ENCODE measurements at places on chromosomes 7 and 10.

GRCh38 chr10:34024282-34024681 lies 689.8 kb upstream of the NRP1 start:
- DNase-seq: no peak

GRCh38 chr7:47454974-47455871 lies 126.7 kb downstream of the TNS3 start:
- no peak for DNase-seq

- no peak for DNase-seq
These were observed 251.2 kb upstream of the MDFIC start for GRCh38 chr7:114670676-114671075.

DNA sequence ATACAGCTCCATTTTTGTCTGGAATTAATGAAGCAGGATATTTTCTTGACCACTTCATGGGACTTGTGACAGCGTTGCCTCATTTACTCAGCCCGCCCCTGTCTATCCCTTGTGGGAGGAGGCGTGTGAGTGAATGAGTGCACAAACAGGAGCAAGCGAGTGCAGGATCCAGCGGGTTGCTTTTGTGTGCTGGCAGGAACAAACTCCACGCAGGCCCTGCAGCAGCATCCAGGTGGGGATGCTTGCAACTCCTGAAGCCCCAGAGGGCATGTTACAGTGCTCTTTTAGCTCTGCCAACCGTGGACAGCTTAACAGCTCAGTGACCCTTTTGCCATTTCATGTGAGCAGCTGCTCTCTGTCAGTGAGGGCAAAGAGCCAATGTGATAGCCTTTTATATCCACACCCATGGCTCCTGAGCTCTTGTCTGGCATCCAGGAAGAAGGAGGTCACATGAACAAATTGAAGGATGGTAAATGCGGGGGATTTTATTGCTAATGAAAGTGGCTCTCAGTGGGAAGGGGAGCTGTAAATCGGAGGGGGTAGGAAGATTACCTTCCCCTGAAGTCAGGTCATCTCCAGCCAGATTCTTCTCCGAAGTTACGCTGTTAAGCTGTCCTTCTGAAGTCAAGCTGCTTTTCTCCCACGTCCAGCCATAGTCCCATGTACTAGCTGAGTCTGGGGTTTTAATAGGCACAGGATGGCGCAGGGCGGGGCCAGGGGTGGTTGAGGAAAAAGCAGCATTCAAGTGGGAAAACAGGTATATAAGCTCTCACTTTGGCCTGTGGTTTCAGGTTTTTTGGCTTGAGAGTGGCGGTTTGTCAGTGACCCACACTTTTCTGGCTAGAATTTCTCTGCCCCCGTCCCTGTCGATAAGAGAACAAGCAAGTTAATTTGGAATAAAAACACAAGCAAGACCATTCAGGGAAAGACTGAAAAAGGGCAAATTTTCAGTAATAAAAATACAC lies 714.7 kb upstream of the MBL2 start:
- DNase-seq: no peak

DNA sequence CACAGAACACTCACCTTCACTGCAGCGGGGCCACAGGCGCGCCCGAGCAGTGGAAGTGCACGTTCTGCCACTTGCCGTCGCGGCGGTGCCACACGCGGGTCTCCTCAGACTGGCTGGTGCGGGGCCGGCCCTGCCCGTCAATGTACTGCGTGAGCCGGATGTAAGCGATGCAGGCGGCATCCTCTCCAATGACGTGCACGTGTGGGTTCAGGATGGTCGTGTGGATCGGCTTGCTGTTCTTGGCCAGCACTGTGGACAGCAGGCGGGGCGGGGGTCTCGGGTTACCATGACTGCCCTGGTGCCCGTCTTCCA lies 19.2 kb downstream of the YKT6 start:
- DNase-seq: no peak

Data from stimulated activated naive CD4-positive, alpha-beta T cell (primary cell).